Heart right ventricle (tissue), 16 donors: ENCODE measurements at places on chromosomes 3 and 15. TPM values are rescaled to one million over a fixed set of nuclear protein-coding genes. Genes with fewer than 3 reads are reported as not detected.

DNA sequence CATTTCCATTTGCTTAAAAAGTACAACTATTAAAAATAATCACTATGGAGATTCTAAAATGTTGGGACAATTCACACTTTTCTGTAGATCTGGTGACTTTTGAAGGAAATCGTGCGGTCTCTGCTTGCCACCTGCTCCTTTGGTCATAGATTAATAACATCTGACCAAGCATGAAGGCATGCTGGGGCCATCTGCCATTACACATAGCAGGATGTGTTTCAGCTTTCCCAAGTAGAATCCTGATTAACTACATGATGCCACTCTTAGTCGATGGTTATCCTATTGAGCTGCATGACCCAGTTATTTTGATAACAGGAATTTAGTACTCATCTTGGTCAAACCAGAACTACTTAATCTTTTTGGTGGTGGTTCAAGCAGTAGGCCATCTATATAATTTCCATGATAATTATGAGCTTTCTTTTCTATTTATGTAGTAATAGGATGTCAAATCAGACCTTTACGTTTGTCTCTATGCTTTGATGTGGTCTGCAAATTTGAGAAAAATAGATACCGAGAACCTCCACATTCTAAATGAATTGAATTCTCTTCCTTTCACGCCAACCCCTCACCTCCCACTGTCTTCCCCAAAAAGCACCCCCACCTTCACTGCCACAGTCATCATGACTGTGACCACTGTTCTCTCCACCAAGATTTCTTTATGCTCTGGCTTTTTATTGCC, 158.1 kb downstream of the DIPK2A start:
- H3K4me1 ChIP-seq: peaks cover 6% of the 10 kb centered on the region
- no peaks in the 10 kb centered on the region for H3K27me3 ChIP-seq
- H3K4me3 ChIP-seq: no peak overlapping the region
- no peak overlapping the region for H3K27ac ChIP-seq

GRCh38 chr3:68315546-68315945, 616.8 kb downstream of the TAFA4 start:
- no peaks in the 10 kb centered on the region for H3K4me1 ChIP-seq
- no peak for DNase-seq
- no peak overlapping the region for H3K4me3 ChIP-seq
- H3K36me3 ChIP-seq: no peaks in the 10 kb centered on the region

DNA sequence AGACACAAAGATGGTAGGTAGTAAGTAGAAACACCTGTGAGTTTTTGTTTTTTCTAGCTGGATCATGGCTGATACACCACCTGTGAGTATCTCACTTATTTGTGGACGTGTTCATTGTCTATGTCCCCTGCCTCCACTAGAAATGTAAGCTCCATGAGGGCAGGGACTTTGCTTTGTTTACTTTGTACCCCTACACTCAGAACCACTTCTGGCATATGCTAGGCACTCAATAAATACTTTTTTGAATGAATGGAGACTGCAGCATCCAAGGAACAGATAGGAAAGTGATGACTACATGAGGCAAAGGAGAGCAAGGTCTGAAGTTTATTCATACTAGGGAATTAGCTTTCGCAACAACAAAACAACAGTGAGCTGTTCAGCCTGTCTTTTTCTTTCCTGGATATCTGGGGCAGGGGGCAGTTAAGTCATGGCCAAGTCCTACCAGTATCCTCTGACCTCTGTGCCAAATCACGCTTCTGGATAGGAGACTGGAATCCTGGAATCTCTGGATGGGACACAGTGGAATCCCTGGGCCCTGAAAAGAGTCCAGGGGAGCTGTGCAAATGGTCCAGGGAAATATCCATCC, 11.6 kb upstream of the EPB42 start:
- no peak overlapping the region for H3K27ac ChIP-seq
- H3K4me1 ChIP-seq: no peaks in the 10 kb centered on the region
- no peak for DNase-seq
- H3K27me3 ChIP-seq: no peaks in the 10 kb centered on the region
- no peak overlapping the region for H3K4me3 ChIP-seq

DNA sequence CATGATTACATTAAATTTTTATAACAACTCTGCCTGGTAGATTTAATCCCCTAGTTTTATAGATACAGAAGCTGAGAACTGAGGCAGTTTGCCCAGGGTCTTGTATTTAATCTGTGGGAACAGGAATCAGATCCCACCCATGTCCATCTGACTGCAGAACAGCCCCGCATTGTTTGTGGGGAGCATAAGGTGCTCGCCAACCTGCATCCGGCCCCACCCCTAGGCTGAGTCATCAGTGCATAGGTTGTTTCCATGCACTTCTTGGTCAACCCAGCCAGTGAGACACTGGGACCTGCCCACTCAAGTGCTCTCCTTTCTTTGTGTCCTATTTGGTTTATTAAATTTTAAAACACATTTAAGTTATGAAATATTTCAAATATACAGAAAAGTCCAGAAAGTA, 266.2 kb downstream of the OPA1 start:
- H3K27me3 ChIP-seq: no peaks in the 10 kb centered on the region
- peaks cover 19% of the 10 kb centered on the region for H3K4me1 ChIP-seq
- H3K4me3 ChIP-seq: no peak overlapping the region
- DNase-seq: no peak
- no peak overlapping the region for H3K27ac ChIP-seq
- H3K36me3 ChIP-seq: no peaks in the 10 kb centered on the region

DNA sequence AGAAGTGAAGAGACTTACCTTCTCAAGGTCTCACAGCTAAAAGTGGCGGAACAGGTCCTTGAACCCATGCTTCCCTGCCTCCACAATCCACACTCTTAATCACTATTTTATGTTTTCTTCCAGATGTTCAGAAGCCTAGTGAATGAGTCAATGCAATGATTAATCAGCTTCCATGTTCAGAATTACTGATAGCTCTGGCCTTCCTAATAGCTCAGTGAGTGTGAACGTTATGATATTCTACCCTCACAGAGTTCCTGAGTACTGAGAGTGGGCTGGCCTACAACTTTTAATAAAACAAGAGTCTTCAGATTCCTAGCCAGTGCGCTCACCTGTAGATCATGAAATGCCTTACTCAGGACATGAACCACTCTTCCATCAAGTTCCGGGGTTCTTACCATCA, 443.0 kb upstream of the ADAMTS9 start:
- H3K27ac ChIP-seq: no peak overlapping the region
- H3K27me3 ChIP-seq: no peaks in the 10 kb centered on the region

Gene IL12A
- total RNA-seq: 1.6 TPM
